Body of pancreas (tissue), 4 donors: ENCODE measurements at places on chromosomes 1 and 21. TPM values are rescaled to one million over a fixed set of nuclear protein-coding genes. Genes with fewer than 3 reads are reported as not detected.
A peak's percentile ranks its signal among the peaks of the same experiment; 100 is the strongest.

Gene LCE3D
- total RNA-seq: not detected

Gene CLSTN1
- 64.6 TPM for total RNA-seq

Gene ETV3
- 5.6 TPM for total RNA-seq

Gene OR2T11
- total RNA-seq: not detected

DNA sequence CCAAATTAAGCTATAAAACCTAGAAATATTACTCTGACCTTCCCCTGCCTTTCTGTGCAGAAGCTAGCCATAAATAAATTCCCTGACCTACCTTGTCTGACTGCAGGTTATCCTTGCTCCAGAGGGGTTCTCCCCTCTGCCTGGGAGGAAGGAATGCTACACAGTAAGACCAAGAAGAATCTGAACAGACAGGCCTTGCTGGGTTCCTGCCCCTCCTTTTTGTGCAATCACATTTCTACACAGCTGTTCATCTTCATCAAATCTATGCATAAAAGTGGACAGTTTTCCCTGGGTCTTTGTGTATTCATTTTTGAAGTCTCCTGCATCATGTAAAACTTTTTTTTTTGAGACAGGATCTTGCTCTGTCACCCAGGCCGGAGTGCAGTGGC, 50.6 kb downstream of the DNTTIP2 start:
- no peaks in the 10 kb centered on the region for H3K36me3 ChIP-seq
- H3K4me3 ChIP-seq: no peak overlapping the region
- H3K4me1 ChIP-seq: no peaks in the 10 kb centered on the region
- no peaks in the 10 kb centered on the region for H3K27me3 ChIP-seq
- no peak overlapping the region for H3K27ac ChIP-seq

DNA sequence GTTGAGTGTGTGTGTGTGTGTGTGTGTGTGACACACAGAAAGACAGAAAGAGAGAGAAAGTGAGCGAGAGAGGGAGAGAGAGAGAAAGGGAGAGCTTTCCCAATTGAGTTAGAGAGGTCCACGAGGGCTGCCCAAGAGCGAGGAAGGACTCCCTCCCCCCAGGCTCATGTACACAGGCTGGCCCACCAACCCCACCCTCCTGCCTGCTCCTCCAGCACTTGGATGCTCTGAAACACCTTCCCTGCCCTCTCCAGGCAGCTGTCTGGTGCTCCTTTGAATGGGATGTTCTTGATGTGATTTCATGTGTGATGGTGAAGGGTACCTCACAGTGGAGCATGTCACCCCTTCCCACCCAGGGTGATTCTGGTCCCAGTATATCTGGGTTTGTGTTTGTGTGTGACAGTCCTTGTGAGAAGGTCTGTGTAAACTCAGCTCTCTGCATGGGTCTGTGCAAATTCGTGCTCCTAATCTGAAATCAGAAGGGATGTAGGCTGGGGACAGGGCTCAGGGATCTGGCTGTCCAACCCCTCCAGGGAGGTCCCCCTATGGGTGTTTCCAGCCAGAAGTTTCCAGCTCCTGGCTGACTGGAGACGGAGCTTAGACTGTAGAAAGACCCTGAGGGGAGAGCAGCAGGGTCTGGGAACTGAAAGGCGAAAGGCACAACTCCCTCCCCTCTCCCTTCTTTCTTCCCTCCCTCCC, 6.8 kb upstream of the PEAR1 start:
- H3K27me3 ChIP-seq: no peaks in the 10 kb centered on the region
- no peaks in the 10 kb centered on the region for H3K36me3 ChIP-seq
- no peaks in the 10 kb centered on the region for H3K4me1 ChIP-seq
- H3K4me3 ChIP-seq: no peak overlapping the region
- DNase-seq: no peak

GRCh38 chr1:20723537-20724363, 5.9 kb upstream of the KIF17 start:
- no peak overlapping the region for H3K4me3 ChIP-seq
- no peaks in the 10 kb centered on the region for H3K4me1 ChIP-seq
- no peaks in the 10 kb centered on the region for H3K36me3 ChIP-seq
- no peaks in the 10 kb centered on the region for H3K27me3 ChIP-seq
- no peak overlapping the region for H3K27ac ChIP-seq

DNA sequence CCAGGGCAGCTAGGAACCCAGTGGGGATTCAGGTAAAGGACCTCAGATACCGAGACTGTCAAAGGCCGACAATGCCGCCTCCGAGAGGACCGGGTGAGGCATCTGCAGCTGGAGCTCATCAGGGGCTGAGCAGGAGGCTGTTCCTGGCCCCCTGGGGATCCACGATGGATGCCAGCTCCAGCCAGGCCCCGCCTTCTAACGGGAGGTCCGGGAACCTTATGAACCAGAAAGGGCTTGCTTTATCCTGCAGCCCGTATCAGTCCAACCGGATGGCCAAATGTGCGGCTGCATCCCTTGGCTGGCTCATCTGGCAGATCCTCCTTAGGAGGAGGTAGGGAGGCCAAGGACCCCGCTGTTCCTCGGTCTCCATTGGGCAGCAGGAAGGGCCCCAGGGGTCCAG, 32.0 kb downstream of the SLC45A1 start:
- H3K4me1 ChIP-seq: peaks cover 5% of the 10 kb centered on the region
- peaks cover 4% of the 10 kb centered on the region for H3K36me3 ChIP-seq
- H3K27ac ChIP-seq: peak overlapping the region; percentile 16

DNA sequence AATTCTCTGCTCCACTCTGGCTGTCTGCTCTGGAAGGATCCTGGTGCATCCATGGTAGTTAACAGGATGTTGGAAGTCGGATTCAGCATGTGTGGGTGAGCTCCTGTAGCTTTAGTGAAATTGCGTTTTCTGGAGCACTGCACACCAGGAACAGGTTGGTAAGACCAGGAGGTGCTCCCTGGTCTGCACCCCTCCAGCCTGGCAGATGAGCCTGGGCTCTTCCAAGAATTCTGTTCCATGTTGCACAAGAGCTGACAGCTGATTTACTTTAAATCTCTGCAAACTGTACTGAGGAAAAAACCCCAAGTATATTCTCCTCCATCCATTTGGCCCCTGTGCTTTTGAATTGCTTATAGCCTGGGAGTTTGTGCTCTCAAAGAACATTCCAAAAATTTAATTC, 33.7 kb downstream of the KCNK1 start:
- H3K4me3 ChIP-seq: no peak overlapping the region
- no peaks in the 10 kb centered on the region for H3K4me1 ChIP-seq
- no peak overlapping the region for H3K27ac ChIP-seq
- no peaks in the 10 kb centered on the region for H3K27me3 ChIP-seq
- no peak for DNase-seq

- no peak overlapping the region for H3K27ac ChIP-seq
- no peak overlapping the region for H3K4me3 ChIP-seq
- H3K4me1 ChIP-seq: no peaks in the 10 kb centered on the region
- DNase-seq: peak; percentile 84
- no peaks in the 10 kb centered on the region for H3K27me3 ChIP-seq
- no peaks in the 10 kb centered on the region for H3K36me3 ChIP-seq
Measured at GRCh38 chr1:159881622-159882526, 18.1 kb downstream of the CFAP45 start.

GRCh38 chr1:247266053-247266452, 10.2 kb downstream of the VN1R5 start:
- no peak for DNase-seq
- no peaks in the 10 kb centered on the region for H3K27me3 ChIP-seq
- H3K36me3 ChIP-seq: no peaks in the 10 kb centered on the region
